Cerebellar nuclear complex (tissue), 1 donor: ENCODE measurements at places on chromosomes 5 and 9.

GRCh38 chr5:102664616-102665335, 90.3 kb upstream of the PAM start:
- DNase-seq: no peak

DNA sequence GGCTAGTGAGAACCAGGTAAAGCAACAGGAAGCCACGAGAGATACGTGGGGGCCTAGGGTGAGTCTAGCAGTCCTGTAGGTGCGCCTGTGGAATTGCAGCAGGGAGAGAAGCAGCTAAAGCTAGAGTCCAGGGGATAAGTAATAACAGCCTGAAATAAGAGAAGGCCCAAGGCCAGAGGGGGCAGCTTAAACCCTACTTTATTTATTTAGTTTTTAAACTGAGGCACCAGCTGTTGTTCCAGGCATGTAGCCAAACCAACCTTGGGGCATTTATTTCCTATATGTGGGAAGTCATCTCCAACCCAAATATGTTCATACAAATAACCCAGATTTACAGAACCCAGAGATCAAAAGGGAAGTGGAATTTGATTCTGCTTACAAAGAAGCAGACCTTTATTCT, 93.5 kb downstream of the GLDC start:
- no peak for DNase-seq

DNA sequence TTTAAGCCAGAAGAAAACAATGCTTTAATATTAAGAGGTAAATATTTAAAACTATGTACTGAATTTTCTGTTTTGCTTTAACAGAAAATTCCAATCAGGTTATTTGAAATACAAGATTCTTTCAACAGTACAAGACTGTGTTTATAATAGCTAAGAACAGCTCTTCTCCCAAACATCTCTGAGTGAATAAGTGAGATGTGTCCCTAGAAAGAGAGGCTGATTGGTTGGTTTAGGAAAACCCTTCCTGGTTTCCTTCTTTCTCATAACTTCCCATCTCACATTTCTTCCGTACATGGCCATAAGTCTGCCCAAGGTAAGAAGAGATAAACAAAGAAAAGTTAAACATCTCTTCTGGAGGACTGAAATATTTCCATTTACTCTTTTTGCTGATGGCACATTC, 145.9 kb downstream of the FANCC start:
- DNase-seq: no peak

DNA sequence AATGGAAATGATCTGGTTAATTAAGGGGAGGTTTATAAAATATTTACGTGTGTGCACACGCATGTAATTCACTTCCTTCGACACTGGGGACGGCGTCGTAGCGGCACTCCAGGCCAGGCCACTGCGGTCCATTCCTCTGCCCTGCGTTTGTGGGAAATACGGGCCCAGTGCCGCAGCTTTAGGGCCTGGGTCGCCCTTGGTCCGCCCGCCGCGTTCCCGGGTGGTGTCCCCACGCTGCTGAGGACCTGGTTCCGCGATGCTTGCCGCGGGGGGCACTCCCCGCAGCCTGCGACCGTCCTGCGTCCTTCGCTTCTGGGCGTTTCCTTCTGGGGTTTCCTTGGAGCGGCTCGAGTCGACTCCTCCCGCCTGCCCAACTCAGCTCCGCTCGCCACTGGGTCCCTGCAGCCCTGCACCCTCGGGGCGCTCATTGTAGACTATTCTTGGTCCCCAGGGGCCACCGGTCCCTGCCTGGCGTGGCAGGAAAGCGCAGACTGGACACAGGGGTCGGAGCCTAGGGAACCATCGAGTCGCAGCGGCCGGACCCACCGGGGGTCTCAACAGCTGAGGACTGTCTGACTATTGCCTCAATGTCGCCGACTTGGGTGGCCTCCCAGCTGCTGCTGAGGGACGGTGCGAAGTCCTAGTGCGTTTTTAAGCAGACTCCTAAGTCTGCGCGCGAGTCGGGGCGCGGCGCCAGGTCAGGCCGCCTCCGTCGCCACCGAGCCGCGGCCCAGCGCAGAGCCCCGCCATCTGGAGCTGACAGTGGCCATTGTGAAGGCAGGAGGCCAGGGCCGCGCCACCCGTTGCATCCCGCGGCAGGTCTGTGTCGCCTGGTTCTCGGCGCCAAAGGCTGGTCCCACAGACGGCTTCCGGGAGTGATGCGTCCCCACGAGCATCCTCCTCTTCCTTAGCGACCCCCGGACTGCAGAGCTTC, 4.4 kb upstream of the IRX1 start:
- no peak for DNase-seq

- no peak for DNase-seq
Measured at GRCh38 chr5:147452165-147452811, 57.6 kb downstream of the DPYSL3 start.

DNA sequence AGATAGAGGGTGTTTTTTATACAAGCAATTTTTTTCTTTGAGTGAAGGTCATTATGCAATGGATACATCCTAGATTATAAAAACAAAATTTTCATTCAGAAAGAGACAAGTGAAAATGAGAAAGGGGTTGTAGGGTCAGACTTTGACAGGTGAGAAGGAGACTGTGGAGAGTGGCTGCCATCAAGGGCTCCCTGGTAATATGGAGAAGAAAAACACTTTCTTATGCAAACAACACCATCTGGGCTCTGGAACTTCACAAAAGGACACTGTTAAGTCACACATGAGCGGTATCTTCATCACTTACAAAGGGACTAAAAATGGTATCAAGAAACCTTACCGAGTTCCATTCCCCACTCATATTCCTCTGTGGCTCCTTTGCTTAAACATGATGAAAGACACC, 23.5 kb downstream of the C7 start:
- DNase-seq: no peak

- DNase-seq: no peak
Measured at GRCh38 chr5:148454576-148454975, 70.8 kb downstream of the FBXO38 start.

GRCh38 chr5:39491210-39491609, 66.4 kb upstream of the DAB2 start:
- DNase-seq: no peak

- no peak for DNase-seq
Measured at GRCh38 chr5:56640763-56641406, 174.5 kb upstream of the MAP3K1 start.

DNA sequence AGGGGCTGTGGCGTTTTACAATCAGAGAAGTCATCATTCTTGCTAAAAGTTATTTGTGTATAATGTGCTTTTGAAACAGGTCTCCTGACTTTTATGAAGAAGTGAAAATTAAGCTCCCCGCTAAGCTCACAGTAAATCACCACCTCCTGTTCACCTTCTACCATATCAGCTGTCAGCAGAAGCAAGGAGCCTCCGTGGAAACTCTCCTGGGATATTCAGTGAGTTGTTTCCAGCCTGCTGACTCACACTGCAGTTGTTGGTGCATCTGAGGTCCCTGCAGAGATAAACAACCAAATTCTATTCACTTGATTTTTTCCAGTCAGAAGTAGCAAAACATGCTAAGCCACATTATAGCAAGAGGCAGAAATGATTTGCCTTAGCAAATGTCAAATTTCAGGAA, 156.7 kb downstream of the DOCK8 start:
- no peak for DNase-seq
